ENCODE measurements at places on chromosomes 3 and 15.

GRCh38 chr15:78077871-78078210 lies 330 bp upstream of the TBC1D2B start:
- no peak for DNase-seq

GRCh38 chr3:9828801-9829755 lies 14.7 kb downstream of the RPUSD3 start:
- DNase-seq, result no peak

DNA sequence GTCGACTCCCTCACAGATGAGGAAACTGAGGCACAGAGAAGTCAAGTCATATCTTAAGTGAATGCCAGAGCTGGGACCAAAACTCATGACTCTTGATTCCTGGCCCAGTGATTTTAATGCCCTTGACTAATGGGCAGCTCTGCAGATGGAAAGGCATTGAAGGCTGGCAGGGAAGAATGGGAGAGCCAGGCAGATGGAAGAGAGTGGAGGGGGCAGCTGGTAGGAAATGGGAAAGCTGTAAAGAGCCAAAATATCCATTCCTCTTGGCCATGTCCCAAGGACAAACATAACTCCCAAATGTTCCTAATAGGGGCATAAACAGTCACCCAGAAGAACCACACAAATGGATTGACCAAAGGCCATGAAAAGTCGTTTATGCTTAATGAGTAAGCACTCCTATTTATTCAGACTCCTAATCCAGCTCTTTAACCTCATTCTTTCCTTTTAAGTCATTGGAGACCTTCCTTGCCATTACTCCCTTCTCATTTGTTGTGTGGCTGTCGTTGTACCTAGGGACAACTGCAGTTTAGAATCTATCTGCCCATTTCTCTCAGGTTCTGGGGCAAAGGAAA lies 330.5 kb upstream of the ROPN1 start:
- no peak for DNase-seq

GRCh38 chr15:70742928-70743327 lies 20.4 kb downstream of the UACA start:
- no peak for DNase-seq

- no peak for DNase-seq
Observed at GRCh38 chr3:140766465-140766864, 88.6 kb downstream of the TRIM42 start.

DNA sequence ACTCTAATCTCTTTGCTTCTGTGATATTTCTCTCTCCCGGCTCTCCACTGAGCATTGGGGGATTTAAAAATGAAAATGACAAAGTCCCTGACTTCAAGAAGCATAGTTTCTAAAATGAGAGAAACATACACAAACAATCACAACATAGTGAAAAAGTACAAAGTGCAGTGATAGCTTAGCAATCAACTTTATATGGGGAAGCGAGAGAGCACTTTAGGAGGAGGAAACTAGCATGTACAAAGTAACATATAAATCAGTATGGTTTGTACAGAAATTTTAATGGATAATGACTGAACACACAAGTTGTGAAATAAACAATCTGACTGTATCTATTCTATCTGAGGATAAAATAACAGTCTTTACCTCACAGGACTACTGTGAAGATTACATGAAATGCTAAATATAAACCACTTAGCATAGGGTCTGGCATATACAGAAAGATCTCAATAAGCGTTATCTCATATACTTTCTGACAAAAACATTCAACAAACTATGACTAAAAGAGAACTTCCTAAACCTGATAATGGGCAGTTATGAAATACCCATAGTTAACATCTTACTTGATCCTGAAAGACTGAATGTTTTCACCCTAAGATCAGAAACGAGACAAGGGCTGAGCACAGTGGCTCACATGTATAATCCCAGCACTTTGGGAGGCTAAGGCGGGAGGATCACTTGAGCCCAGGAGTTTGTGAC lies 61.2 kb downstream of the PEAK1 start:
- DNase-seq, result no peak

DNA sequence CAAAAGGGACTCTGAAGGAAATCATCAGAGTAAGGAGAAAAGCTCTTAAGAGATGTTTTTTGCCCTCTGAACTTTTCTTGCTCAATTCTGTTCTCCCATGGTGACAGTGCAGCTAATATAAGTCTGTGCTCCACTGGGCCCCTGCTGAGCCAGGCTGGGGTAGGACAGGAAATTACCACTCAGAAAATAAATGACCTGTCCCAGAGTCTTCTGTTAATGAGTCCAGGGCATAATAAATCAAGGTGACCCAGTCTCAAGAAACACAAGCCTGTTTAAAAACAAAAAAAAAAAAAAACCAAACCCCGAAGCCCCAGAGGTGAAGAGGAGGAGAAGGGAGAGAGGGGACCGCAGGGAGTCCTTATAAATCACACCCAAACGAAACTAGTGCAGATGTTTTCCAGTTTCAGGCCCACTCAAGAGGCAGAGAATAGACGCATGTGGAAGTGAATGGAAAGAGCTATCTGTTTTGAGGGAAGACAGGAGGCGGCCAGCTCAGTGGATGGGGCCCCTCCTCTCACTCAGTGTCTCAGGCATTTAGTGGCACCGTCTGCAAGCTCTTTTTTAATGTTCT lies 59.8 kb upstream of the BOC start:
- DNase-seq, result no peak

DNA sequence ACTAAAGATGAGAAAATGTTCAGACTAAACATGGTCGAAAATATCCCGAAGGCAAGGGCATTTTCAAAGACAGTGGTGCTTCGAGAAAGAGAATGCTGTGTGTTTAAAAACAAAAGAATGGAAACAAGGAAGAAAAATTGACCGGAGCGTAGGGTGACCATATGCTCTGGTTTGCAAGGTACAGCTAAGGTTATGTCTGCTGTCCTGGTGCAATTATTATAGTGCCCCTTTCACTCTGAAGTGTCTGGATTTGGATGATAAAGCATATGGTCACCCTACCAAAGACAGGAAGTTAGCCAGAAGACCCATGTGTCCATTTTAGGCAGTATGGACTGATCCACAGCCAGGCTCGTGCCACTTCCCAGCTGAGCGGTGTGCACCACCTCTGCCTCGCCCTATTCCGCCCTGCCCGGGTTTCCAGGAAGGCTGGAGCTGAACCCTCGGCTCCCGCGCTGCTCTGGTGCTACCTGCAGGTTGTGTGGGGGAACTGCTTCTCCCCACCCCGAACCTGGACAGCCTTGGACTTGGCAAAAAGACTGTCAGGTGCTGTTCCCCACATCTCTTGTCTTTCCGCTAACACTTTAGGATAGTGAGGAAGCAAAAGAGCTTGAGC lies 25.2 kb downstream of the GOLGA6D start:
- DNase-seq, result peak; percentile 7

DNA sequence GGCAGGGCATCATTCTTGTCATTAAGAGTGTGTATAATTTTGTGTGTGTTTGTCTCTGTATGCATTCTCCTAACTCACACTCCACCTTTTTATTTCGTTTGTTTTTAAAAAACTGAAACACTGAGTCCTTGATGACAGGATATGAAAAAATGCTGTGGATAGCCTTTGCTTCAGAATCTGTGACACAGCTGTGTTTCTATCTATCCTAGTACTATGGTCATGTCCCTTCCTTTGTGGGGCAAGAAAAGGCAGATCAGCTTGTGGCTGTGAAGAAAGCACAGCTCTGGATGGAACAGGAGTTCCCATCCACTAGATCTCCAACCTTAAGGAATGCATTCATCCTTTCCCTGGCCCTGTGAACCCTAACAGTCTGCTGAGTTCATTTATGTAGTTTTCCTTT lies 60.3 kb downstream of the OTOL1 start:
- no peak for DNase-seq

DNA sequence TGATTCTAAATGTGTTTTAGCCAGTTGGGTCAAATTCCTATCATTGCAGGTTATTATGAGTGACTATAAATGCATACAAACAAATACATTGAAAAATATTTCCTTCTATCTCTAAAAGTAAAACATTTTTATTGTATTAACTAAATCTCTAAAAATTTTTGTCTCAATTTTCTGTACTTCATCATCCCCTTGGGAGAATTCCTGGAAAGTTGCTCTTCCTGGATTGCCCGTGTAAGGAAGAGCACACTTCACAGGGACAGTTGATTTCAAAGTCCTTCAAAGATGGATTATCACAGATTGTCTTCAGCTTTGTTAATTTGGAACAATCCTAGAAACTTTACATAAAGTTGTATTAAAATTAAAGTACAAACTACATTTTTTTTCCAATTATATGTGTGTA lies 595.6 kb downstream of the ROBO1 start:
- DNase-seq, result no peak

Data from activated CD4-positive, alpha-beta T cell treated with anti-CD3 and anti-CD28 coated beads, Interleukin-2, amount 50 U/mL, for 1 hour (primary cell).